Urinary bladder (tissue), 4 donors: ENCODE measurements at places on chromosomes 7 and 10. TPM values are rescaled to one million over a fixed set of nuclear protein-coding genes. Genes with fewer than 3 reads are reported as not detected.

DNA sequence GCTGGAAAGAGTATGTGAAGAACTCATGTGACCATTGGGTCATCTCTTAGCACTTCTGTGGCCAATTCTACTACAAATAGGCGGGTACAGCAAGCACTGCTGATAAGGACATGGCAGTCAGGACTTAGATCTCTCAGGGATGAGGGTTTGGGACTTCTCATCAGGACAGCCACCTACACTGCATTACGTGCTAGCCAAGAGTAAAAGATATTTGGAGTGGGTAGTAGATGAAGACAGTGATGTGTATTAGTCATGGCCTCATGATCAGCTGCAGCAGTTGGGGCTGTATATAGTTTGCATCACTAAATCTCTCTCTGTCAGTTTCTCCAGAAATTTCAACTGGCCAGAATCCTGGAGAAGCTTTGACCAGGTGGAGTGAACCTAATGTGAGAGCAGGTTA is 9.2 kb downstream of the TAS2R60 start:
- no peak for DNase-seq

DNA sequence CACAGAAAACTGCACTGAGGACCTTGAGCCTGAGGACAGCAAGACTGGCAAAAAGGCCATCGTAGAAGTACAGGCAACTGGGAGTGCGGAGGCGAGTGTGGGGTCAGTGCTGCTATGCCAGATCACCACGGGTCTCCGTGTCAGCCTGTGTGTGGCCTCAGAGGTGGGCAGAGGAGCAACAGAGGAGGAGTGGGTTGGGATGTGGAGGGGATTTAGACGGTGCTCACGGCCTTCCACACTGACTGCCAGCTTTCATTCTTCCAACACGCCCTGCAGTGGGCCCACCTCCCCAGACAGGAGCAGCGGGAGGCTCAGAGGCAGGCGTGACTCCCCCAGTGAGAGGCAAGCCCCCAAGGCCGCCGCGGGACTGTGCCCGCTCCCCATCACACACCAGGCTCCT is 17.0 kb upstream of the ZMIZ1 start:
- no peak for DNase-seq

Gene NKX2-3
- 0.11 TPM for total RNA-seq

DNA sequence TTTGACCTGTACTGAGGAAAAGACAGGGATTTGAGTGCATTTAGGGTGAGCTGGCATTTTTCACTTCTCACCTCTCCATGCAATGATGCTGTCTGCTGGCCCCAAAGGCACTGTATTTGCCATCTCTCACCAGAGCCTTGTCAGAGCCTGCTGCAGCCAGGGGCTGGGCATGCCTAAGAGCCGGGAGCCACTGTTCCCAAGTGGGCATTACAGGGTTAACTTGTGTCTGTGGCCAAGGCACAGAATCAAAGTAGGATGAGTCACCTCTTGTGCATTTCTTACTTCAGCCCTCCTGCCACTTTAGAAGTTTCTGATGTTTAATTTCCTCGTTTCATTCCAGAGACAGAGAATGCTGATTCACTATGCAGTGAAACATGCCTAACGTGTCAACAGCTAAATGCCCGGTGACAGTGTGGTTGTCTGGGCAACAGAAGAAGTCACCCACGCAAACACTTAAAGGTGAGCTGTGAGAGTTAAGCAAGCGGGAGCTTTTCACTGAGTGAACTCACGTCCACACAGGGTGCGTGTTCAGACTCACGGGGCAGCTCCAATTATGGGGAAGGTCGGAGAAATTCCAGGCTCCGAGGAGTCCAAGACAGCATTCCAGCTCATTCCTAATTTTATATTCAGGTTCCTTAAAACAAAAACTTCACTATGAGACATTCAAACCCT is 57.1 kb upstream of the IGFBP3 start:
- DNase-seq: peak; percentile 88

DNA sequence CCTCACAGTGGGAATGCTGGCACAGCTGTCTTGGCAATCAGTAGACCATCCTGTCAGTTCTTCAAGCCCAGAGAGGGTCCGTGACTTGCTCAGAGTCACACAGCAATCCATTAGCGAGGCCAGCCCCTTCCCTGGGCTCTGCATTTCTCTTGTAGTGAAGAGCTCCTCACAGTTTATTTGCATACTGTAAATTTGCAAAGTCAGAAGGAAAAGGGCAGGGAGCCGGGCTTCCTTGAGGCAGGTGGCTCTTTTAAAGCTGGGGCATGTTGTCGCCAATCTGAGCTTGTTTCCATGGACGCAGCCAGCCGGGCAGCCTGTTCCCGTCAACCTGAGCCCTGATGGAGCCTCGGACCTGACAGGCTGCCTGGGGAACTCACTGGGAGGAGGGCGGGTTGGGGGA is 123.4 kb downstream of the CUX1 start:
- DNase-seq: no peak

GRCh38 chr7:3294432-3295100 is 6.5 kb upstream of the SDK1 start:
- peak; percentile 32 for DNase-seq

GRCh38 chr10:96578022-96578421 is 8.8 kb downstream of the TM9SF3 start:
- DNase-seq: no peak

GRCh38 chr7:48964074-48964473 is 39.7 kb downstream of the CDC14C start:
- peak; percentile 8 for DNase-seq

- DNase-seq: no peak
Measured at GRCh38 chr7:118186501-118186900, 2.5 kb downstream of the LSM8 start.

- DNase-seq: no peak
Measured at GRCh38 chr10:125700355-125700911, 17.5 kb upstream of the TEX36 start.

DNA sequence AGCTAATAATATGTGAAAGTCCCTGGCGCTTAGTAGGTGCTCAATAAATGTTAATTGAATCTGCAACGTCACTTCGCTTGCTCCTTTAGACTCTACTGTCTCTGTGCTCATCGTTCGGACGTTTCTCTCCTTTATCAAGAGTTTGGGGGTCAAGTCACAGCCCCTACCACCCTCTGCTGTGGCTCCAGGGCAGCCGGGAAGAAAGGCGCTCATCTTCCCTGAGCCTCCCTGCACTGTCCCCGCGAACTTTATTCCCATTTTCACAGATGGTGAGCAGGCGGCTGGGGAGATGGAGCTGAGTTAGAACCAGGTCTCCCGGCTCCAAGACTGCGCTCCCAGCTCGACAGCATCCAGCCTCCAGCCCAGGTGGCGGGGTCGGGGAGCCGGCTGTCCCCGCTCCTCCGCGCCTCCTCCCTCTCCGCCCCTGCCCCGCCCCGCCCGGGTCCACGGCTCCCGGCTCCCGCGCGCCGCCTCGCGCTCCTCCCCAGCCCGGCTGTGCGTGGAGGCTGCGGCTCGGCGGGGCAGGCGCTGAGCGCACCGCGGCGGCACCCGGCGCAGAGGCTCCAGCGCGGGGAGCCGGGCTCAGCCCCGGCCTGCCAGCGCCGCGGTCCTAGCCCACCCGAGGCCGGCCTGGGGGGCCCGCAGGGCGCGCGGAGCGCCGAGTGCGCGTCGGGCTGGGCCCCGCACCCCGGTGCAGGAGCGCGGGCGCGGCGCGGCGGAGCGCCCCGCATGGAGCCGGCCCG is at the start of gene CLEC2L:
CLEC2L (plus strand) TSS at position 487 of the 743 bp plus-strand sequence; CDS start at position 730, 243 bp downstream.
- no peak for DNase-seq

Gene TMEM26
- total RNA-seq: 11.7 TPM

GRCh38 chr7:16813232-16813616 is 8.4 kb upstream of the AGR2 start:
- DNase-seq: no peak

- no peak for DNase-seq
Measured at GRCh38 chr7:127854383-127854782, 176.9 kb downstream of the LRRC4 start.

DNA sequence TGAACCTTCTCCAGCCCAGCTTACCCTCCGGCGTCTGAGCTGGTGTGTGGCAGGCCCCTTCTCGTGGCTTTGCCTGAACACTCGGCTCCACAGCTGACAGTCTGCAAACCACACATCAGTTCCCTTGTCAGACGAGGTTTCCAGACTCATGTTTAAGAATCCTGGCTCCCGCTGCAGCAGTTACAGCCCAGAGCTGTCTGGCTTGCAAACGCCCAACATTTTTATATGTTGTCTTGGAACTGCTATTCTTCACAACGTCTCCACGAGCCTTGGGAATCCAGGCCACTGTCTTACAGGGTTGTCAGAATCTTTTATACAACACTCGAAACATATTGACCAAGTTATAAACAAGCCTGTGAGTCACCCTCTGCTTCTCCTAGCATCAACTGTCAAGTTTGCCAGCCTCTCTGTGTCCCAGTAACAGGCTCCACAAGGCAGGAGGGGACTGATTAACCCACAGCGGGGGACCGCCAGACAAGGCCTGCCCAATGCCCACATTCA is 68.1 kb downstream of the TNS3 start:
- no peak for DNase-seq

Gene RAB19
- 1.7 TPM for total RNA-seq

Gene CPVL
- 14.4 TPM for total RNA-seq

Gene CEP55
- 23.6 TPM for total RNA-seq

GRCh38 chr7:121452389-121452788 is 56.3 kb upstream of the FAM3C start:
- DNase-seq: no peak

- DNase-seq: no peak
Measured at GRCh38 chr7:44238116-44238695, 37.4 kb downstream of the YKT6 start.

GRCh38 chr7:98807068-98808048 is 62.5 kb downstream of the TMEM130 start:
- DNase-seq: no peak

Gene ACTL6B
- total RNA-seq: 0.69 TPM

- no peak for DNase-seq
Measured at GRCh38 chr7:151461096-151461941, 21.4 kb upstream of the CRYGN start.

DNA sequence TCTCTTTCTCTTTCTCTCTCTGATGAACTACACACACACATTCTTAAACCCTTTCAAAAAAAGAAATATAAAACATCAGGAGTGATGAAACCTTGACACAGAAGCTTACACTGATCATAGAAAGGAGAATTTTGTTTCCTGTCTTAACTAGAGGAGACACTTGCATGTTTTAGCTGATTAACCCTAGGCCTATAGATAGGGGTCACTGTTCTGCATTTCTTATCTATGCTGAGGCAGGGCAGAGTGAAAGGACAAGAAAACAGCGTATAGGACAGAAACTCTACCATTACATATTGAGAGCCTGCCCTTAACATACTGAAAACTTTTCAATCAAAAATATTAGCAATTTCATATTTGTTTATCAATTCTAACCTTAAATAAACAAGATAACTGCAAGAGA is 680.6 kb upstream of the MBL2 start:
- DNase-seq: no peak

DNA sequence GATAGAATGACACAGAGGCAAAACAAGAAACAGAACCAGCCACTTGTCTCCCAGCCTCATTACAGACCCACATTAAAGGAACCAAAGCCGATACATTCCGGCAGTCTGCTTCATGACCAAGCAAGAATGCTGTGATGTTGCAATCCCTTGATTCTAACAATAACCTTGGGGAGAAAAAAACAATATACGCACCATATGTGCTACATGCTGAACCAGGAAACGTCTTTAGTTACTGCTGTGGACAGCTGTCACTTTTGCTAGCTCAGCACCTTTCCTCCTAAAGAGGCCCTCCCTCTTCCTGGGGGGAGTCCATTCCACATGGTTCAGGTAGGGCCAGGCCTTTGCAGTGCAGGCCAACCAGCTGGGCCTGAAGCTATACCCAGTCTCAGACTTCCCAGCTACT is 79.1 kb downstream of the PRTFDC1 start:
- DNase-seq: no peak

Gene VWDE
- 6.7 TPM for total RNA-seq

DNA sequence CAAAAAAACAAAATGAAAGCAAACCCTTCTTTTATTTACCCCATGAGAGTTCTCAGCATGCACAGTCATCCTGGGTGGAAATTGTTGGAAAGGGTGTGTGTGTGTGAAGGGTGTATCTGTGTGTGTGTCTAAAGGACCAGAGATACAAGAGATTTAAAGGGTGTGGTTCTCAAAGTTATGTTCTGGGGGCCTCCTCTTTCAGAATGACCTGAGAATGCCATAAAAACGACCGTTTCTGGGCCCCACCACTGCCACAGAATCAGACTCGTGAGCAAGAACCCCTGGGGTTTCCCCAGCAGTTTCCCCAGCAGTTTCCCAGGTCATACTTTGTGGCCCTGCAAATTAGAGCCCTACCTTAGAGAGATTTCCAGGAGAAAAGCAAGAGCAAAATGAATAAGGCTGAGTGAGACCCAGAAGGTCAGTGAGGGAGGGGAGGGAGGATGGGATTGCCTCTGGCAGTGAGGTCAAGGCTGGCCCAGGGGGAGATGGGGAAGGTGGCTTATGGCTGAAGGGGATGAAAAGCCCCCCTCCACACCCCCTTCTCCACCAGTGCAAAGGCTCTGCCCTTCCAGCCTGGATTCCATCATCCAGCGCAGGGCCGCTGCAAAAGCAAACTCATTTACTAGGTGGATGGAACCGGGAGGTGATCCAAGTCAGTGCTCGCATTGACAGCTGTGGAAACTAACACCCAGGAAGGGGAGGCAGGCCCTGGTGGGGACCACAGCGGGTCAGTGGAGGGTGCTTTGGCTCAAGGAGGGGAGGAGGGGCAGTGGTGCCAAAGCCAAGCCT is 10.2 kb downstream of the PYROXD2 start:
- no peak for DNase-seq

Gene CPXM2
- 12.3 TPM for total RNA-seq

- DNase-seq: no peak
Measured at GRCh38 chr7:101319401-101319800, 2.2 kb downstream of the IFT22 start.

Gene ZNF853
- total RNA-seq: 6.6 TPM

DNA sequence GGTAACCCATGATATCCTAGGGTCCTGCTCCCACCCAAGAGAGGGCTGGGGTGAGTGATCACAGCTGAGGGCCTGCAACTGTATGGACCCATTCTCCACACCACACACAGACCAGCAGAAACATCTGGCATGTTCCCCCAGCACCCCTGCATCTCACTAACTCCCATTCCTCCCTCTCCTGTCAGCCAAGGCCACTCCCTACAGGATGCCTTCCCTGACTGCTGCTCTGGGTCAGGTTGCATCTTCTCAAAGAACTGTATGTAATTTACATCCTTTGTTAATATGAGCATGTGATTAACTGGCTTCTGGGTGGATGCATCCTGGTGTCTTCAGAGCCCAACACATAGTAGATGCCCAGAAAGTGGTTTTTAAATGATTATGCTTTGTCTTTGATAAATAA is 56.2 kb downstream of the PTPRE start:
- DNase-seq: no peak

Gene MAP3K8
- 16.5 TPM for total RNA-seq

GRCh38 chr10:113340282-113340681 is 212.6 kb upstream of the HABP2 start:
- DNase-seq: no peak

DNA sequence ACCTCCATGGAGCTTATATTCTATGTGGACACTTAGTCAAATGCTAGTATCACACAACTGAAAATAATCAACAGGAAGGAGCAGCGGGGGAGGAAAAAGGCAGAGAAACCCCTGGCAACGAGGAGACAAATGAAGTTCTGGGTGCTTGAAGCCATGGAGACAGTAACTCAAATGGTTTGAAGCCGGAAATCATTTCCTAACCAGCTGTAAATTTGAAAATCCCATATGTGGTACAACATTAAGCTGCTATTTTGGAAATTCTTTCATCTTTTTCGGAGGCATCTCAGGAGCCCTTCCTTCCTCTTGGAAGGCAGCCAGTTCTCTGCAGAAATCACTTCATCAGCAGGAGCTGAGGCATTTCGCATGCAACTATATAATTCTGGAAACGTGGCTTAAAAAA is 91.4 kb downstream of the PPP1R3C start:
- DNase-seq: no peak

Gene CDHR1
- 0.32 TPM for total RNA-seq
